Activated naive CD4-positive, alpha-beta T cell treated with Interleukin-2 at 50 U/mL for 16 hours (primary cell): ENCODE measurements at places on chromosomes 11 and 22.

GRCh38 chr11:2223153-2223794 is 47.1 kb downstream of the ASCL2 start:
- no peak for DNase-seq

DNA sequence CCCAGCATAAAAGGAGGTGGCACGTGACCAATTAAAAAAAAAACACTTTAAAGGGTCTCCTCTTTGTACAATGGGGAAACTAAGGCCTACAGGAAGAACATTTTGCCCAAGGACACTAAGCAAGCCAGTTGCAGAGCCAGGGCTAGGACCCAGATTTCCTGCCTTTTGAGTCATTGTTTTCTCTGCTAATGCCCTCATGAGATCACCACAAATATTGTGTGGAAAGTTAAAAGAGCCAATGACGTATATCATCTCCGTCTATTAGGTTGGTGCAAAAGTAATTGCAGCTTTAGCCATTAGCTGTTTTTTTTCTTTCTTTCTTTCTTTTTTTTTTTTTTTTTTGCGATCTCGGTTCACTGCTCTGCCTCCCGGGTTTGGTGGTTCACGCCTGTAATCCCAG is 24.1 kb upstream of the LRRC32 start:
- DNase-seq, result no peak

DNA sequence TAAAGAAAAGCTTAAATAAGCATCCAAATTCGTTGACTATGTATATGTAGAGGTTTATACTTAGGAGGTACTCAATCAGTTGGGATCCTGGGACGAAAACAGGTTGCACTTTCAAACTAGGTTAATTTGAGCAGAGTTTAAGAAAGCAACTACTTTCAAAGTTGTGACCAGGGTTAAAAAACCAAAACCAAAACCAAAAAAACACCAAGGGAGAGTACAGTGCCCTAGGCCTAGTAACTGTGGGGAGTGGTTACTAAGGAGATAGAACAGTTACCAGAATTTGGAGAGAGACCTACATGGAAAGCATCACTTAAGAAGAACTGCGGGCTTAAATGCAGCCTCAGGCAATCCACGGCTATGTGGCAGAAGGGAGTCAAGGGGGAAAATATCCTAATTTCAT is 148.3 kb downstream of the JRKL start:
- DNase-seq, result no peak

DNA sequence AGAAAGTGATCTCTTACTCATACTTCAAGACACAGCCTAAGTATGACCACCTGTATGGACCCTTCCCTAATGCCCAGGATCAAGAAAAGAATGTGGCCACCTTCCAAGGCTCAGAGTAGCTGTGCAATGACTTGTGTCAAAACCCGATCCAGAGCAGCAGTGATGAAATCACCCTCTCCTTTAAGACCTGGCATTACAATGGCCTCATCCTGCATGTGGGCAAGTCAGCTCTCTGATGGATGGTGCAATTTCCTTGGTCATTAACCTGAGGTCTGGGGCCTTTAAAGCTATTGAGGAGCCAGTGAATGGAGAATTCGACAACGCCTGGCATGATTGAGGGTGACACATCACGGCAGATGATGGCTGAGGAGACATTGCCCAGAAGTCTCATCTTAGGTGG is 9.1 kb upstream of the TUBA8 start:
- DNase-seq, result no peak

DNA sequence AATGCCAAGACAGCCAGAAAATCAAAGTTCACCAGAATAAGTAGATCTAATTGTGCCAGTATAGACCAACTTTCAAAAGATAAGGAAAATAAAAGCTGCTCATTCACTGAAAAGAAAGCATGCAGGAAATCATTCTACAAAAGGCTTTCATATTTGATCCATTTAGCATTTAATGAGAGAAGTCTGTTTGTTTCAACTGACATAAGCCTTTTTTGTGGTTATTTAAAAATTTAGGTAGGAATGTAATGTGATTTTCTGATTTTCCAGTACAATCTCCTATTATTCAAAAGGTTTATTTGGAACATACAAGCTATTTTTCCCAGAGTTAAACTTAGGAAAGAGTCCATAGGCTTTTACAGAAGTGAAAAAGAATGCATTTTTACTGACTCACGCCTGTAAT is 92.7 kb downstream of the SBF2 start:
- no peak for DNase-seq

GRCh38 chr11:19368726-19369375 is 128.1 kb upstream of the E2F8 start:
- DNase-seq, result no peak

- DNase-seq, result no peak
These were observed 18.4 kb upstream of the TLCD5 start for GRCh38 chr11:120306519-120307242.

DNA sequence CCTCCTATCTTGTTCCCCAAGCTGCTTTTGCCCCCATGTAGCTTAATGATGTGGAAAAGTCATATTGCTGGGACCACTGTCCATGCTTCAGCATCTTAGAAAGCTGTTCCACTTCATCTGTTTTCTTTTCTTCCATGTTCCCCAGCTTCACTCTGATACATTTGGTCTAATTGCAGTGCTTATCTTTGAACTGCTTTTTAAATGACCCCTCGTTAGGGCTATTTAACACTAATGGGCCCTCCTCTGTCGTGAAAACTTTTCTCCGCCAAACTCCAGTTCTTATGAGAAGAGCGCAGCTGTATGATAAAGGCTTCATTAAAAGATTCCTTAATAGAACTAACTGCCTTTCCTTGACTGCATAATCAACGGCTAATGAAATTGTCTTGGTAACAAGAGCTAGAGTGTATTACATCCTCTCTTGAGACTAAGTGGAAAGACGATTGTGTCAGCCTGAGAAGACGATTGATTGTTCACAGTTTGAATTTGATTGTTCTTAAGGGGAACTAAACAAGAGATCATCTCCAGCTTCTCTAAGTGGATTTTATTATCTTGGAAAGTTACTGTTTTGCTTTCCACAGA is 165.0 kb upstream of the MTNR1B start:
- DNase-seq, result no peak

DNA sequence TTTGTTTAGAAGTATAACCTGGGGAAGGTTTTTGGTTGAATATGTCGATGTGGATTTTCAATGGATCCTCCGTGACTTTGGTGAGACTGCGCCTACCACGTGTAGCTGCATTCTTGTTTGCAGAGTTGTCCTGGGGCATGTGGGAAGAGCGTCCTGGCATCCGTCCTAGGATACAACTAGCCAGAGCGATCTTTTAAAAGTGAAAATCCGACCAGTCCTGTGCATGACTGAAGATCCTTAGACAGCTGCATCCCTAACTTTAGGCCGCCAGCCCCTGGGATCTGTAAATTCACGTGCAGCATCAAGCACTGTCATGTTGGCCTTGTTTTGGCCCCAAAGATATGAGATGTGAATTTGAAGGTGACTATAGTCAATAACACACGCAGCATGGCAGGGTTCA is 22.4 kb upstream of the THY1 start:
- no peak for DNase-seq

GRCh38 chr11:5550440-5551095 is 2.2 kb upstream of the OR52H1 start:
- DNase-seq, result no peak

DNA sequence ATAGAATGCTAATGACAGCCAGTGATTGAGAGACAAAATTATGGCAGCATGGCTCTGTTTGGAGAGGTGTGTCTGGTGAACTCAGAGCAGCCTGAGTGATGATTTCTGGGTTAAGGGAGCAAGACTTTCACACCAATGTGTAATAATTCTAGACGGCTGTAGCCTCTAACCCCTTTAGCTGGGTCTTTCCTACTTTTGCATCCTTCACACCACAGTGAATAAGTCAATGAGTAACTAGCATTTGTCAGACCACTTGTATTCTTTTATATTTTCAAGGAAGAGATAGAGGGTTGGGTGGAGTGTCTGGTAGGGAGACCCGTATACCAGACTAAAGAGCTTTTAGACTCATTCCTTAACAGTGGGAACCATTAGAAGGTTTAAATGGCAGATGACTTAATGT is 50.4 kb downstream of the ATXN10 start:
- no peak for DNase-seq

DNA sequence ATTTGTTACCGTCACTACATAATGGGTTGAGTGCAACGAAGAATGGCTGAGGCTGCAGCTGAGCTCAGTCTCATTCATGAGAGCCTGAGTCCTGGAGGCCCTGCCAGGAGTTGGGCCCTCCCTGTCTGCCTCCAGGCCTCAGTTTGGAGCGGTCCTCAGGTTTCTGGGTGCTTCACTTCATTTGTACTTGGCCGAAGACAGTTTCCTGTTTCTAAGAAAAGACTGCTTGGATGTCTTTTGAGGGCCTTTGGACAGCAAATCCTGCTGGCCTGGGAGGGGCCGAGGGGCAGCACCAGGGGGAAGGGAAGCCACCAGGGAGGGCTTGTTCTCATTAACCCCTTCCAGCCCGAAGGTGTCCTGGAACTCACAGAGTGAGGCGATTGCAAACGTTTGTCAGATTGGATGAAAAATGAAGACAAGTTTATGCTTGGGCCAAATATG is 163.1 kb downstream of the ETS1 start:
- no peak for DNase-seq

DNA sequence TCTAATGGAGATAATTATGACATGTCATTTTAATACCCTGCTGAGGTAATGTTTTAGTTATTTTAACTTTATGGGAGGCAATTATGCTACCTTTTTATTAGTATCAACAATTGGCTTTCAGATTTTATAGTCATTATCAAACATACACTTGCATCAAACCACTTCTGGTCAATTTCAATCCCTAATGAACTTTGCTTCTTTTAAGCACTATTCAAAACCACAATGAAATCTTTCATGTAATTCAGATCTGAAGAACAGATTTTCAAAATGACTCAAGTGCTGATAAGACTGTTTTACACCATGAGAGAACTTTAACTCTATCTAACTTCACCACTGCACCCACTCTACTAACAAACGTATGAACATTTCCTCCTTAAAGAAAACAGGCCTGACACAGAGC is 25.9 kb upstream of the CCDC34 start:
- no peak for DNase-seq

DNA sequence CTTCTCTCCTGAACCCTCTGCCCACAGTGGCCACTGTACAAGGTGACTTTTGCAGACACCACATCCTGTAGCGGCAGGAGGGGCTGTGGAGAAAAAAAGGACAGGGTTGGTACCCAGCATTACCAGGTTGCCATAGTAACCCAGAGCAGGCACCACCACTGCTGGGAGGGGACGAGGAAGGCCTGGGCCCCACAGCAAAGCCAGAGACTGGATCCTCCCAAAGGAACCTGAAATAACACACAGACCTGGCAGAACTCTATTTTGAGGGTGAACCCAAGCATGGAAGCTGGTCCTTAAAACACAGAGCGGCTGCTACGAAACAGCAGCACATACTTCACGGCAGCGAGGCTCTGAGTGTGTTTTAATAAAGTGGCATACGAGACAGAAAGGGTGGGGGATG is 380.6 kb downstream of the CTTN start:
- no peak for DNase-seq

DNA sequence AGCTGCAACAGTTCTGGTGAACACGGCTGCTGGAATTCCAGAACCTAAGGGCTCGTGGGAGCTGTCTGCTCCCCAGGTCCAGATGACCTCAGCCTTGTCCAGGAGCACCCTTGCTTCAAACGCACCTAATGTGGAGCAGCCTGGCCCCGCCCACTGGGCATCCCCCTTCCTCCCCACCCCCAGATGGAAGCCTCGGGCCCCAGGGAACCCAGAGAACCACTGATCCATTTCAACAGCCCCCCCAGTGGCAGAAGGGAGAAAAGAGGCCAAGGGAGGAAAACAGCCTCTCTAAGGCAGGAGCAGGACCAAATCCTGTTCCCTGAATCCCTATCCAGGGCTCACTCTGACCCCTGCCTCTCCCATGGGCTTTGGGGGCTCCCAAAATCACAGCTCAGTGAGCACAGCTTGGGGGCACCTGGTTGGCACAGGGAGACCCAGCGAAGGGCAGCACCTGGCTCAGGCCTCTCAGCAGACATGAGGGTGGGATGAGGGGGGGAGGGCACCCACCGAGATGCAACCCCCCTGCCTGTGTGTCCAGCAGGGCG is 1.2 kb downstream of the CYTH4 start:
- peak; percentile 40 for DNase-seq

DNA sequence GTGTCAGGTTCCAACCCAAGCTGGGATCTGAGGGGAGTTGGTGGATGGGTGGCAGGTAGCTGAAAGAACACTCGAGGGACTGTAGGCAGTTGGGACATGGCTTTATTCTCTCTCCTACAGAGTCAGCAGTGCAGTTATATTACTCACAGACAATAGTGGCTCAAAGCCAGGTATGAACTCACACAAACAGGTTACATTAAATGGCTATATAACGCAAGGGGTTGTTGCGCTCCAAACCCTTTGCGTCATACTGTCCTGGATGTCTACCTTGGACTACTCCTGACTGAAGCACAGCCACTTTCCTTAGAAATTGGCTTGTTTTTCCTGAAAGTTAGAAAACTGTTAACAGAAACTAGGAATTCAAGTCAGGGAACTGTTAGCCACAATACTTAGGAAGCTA is 66.4 kb upstream of the OR4B1 start:
- no peak for DNase-seq

DNA sequence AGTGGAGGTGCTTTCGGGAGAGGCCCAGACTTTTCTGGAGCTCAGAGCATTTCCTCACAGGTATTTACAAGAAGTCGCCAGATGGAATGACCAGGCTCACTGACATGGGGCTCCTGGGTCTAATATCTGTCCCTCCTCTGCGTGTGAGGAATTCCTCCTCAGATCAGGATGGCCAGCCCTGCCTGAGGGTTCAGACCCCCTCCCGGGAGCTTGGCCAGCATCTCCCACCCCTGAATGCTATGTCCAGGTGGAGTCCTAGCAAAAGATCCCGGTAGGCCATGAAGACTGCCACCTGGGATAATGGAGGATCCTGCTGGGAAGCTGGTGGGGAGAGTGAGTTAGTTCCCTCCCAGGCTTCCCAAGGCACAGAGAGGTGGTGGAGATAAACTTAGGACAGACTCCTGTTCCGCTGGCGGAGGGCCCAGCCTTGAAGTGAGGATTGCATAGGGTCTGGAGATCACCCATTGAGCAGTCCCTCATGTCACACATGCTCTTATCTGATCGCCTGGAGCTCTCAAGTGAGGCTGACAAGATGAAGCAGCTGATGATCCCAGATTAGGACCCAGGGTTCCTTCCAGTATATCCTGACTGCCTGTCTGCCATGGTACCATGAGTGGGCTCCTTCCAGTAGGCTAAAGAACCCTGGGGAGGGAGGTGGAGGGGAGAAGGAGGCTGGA is 5.7 kb downstream of the OAF start:
- no peak for DNase-seq

- no peak for DNase-seq
These were observed 652.8 kb downstream of the KCNA4 start for GRCh38 chr11:29364006-29364405.

GRCh38 chr11:18736590-18737148 is 10.7 kb upstream of the IGSF22 start:
- DNase-seq, result no peak

GRCh38 chr11:61688365-61689163 is 8.4 kb downstream of the DAGLA start:
- DNase-seq, result no peak

GRCh38 chr11:19244621-19245020 is 3.9 kb upstream of the E2F8 start:
- no peak for DNase-seq

DNA sequence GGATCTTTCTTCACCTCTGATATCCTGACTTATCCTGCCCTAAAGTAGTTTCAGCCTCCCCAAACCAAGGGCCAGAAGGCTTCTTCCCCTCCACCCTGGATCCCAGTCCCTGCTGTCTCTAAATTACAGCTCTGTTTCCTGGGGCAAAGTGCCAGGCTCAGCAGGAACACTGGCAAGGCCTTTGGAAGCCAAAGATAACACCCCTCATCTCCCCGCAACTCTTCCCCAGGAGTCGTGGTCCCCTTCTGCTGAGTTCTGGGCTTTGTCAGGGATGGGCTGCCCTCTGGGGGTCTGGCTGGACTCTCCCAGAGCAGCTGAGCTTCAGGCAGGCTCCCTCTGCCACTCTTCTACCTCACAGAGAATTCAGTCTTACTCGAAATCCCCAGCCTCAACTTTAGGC is 53.8 kb upstream of the AMPD3 start:
- no peak for DNase-seq
